ENCODE measurements at places on chromosomes 5 and 9. TPM values are rescaled to one million over a fixed set of nuclear protein-coding genes. Genes with fewer than 3 reads are reported as not detected.

Gene GPR21
- not detected for total RNA-seq

- no peak for DNase-seq
Observed at GRCh38 chr9:12712532-12712931, 19.3 kb downstream of the TYRP1 start.

- DNase-seq = no peak
Observed at GRCh38 chr5:58143181-58143580, 316.7 kb downstream of the PLK2 start.

DNA sequence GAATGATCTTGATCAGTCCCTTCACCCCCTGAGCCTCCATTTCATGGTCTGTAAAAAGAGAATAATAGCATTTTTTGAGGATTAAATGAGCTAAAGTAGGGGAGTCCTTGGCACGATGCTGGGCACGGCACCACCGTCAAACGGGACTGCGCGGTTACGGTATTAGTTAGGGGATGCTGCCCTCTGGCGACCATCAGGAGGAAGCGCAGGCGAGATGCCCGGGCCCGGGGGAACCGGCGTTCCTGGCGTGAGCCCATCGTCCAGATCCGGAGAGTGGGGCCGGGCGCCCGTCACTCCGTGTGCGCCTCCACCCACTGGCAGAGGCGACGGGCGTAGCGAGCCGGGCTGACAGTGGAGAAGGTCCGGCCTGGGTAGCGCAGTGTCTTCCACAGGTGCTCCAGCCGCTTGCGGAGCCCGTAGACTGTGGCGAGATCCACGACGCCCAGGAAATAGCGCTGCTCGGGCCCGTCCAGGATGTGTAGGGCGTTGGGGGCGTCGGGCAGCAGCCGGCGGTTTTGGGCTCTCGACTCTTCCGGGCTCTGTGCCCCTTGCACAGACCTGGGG, 4.8 kb upstream of the ST6GALNAC4 start:
- peak; percentile 78 for DNase-seq

DNA sequence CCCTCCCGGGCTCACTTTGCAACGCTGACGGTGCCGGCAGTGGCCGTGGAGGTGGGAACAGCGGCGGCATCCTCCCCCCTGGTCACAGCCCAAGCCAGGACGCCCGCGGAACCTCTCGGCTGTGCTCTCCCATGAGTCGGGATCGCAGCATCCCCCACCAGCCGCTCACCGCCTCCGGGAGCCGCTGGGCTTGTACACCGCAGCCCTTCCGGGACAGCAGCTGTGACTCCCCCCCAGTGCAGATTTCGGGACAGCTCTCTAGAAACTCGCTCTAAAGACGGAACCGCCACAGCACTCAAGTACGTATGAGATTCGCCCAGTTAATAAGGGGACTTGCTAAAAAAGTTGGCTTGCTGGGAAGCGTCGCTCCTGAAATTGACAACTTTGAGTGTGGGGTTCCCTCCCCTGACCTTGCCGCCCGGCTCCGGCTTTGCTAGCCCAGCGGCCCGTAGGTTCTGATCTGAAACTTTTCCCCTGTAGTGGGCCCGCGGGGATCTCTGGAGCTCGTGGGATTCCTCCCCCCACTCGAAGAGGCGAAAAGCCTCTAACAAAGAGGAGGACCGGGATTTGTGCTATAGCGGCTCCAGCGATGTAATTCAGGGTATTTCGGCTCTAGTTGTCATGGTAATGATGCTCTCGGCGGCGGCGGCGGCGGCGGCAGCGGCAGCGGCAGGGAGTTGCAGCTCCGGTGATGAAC, 572 bp downstream of the NR4A3 start:
- DNase-seq = no peak

DNA sequence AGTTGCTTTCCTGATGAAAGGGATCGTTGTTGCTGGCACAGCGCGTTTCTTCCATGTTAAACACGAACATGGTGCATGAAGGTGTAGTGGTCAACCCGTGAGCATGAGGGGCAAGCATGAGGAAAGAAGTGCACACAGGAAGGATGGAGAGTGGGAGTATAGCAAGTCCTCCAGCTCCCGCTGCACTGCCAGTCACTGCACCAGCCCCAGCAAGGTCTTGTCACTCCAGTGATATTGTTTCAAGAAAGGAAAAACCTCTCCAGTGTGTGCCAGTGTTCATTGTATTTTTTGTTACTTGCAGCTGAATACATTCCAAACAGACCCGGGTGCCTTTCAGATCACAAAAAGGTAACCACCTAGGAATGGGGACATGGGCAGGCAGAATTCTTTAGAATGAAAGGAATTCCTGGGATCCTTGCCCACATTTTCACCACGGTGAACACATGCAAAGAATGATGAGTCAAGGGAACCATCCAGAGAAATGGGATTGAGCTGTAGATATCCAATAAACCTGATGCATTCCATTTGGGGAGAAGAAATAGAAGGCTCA, 186.3 kb downstream of the AOPEP start:
- DNase-seq = peak; percentile 91

DNA sequence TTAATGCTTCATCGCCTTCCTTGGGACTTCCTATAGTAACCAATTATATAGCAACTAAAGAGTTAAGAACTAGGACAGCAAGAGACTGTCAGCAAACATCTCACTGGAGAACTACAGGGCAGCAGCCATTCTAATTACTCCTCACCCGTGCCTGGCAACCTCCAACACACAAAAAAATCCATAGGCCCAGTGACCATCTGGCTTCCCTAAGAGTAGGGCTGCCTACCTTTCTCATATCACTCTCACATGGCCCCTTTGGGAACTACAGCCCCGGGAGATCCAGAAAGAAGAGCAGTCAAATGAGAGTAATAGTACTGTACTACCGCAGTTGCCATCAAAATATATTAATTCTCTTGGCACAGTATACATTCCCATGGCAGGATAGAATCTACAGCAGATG, 5.7 kb downstream of the DCAF10 start:
- DNase-seq = no peak

GRCh38 chr9:4927701-4928100, 57.4 kb upstream of the JAK2 start:
- DNase-seq = no peak

DNA sequence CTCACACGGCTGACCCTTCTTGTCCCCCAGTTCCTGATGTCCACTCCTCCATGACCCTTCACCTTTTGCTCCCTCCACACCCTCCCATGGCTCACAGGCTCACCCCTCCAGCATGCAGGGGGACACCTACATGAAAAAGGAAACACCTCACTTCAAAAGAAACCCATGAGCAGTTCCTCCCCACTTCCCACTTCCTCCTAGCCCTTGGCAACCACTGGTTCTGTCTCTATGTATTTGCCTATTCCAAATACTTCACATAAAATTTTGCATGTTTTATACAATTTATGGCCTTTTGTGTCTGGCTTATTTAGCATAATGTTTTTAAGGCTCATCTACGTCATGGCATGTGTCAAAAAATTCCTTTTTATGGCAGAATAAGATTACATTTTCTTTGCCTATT, 100.2 kb upstream of the S1PR3 start:
- no peak for DNase-seq

- no peak for DNase-seq
Observed at GRCh38 chr5:149759986-149760853, 30.1 kb downstream of the PPARGC1B start.

GRCh38 chr5:123700624-123701287, 188.8 kb downstream of the CSNK1G3 start:
- DNase-seq = peak; percentile 91

DNA sequence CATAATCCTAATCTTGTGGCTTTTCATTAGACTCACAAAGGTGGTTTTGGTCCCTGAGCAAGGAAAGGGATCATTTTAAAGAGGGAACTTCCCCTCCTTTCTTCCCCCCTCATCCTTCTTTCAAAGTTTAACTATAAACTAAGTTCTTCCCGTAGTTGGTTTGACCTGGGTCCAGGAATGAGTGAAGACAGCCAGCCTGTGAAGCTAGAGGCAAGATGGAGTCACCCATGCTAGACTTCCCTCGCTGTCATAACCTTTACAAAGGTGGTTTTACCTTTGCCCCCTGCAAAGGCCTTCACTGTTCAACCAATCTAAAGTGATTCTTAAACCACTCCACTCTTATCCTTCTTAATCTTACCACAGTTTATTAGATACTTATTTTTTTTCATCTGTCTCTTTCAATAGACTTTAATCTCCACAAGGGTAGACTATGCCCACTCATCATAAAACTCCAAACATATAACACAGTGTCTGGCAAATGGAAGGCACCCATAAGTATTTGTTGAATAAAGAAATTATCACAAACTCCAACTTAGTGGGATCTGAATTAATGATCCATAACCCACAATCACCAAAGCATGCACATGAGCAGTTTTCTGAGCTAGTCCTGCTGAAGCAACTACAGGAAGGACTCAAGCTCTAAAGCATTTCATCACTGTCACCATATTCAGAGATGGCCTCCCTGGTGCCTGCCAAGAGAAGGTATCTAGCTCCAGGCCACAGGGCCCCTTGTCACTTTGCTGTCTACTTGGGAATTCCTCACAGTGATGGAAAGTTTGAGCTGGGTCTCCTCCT, 369.0 kb downstream of the SPOCK1 start:
- DNase-seq = no peak

- DNase-seq = peak; percentile 95
Observed at GRCh38 chr5:132094393-132095076, 20.9 kb downstream of the CSF2 start.

GRCh38 chr5:68362331-68362730, 146.8 kb downstream of the PIK3R1 start:
- no peak for DNase-seq

DNA sequence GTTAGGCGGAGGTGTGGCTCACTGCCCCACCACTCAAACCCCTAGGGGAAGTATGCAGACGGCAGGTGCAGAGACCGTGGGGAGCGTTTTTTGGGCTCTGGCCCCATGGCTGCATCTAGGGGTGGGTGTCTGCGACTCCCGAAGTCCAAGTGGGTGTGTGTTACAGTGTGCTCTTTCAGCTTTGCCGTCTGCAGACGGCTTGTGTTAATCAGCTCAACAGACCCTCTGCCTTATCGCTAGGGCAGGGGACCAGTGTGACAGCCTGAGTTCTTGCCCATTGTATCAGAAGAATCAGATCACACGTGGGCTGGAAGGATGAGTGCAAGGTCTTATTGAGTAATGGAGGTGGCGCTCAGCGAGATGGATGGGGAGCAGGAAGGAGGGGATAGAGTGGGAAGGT, 162.8 kb downstream of the ENC1 start:
- no peak for DNase-seq

Gene LARP1
- total RNA-seq = 61.9 TPM

DNA sequence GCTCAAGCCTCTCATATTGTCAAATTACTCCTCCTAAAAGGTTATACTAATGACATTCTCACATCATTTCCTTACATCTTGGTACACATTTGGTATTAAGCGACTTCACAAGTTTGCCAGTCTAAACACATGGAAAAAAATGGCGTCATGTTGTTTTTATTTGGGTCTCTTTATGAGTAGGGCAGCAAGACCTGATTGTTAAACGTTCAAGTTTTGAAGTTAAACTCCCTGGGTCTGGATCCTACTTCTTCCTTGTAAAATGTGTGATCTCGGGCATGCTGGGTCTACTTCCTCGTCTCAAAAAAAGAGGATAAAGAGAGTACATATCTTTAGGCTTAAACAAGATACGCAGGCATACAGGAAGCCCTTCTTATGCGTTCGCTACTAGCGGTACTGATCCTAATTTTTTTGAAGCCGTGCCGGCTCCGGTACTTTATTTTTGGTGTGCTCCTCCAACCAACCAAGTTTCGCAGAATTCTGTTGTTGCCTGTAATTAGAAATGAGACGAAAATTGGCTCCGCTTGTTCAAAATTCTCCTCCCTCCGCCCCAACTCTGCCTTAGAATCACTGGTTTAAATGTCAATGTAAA, 596 bp upstream of the CDC37L1 start:
- peak; percentile 27 for DNase-seq

DNA sequence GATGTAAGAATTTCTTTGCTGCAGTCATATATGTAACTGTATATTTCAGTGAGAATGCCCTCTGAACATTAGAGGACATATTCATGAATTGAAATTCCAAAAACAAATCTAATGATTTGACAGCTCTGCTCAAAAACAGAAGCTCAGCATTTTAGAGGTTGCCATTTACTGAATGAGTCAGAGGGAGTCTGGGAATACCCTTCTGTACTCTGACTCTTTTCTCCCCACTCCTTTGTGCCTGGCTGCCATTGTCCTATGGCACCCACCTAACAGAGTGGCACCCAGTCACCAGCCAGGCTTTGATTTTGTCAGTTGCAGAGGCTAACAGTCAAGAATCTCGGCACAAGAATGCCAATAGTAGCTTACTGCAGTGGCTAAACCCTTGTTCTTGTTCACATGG, 133.6 kb downstream of the ATG10 start:
- peak; percentile 46 for DNase-seq

- DNase-seq = no peak
Observed at GRCh38 chr9:78320875-78321496, 24.1 kb downstream of the PSAT1 start.

Gene DNM1
- total RNA-seq = 12.3 TPM

DNA sequence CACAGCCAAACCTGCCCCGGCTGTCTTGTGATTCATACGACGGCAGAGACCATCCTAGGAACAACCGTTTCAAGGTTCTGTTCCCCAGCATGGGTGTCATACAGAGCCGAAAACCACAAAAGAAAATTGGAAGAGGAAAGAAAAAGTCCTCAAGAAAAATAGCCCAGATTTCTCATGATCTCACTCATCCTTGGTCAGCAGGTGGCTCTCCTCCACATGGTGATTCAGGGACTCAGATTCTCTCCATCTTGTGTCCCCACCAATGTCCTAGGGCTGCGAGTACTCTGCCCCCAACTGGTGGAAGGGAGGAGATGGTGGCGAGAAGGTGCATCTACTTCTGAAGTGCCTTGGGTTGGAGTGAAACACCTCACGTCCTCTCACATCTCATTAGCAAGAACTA, 25.6 kb downstream of the PDZD2 start:
- peak; percentile 75 for DNase-seq

GRCh38 chr5:121408778-121409177, 442.9 kb upstream of the FTMT start:
- DNase-seq = no peak

DNA sequence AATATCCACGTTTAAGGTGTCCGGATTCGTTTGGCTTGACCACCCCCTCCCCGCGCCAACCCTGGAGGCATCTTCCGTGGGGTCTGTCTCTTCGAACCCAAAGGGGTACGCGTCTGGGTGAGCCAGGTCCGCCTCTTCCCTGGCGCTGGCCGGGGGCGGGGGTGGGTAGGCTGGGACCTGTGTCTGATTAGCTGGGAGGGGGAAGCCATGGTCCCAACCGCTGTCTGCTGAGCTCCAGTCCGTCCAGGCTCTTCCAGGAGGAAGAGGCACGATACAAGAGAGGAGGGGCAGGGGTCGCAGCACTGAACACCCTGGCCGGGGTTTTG, at the start of gene LVRN:
Gene LVRN, plus strand, starts transcription at position 237 of the 326 bp plus-strand sequence. CDS start 143 bp downstream, outside the sequence.
- no peak for DNase-seq

- DNase-seq = no peak
Observed at GRCh38 chr9:116985596-116985995, 298.5 kb downstream of the TRIM32 start.
